ENCODE measurements at places on chromosomes 4 and X. TPM values are rescaled to one million over a fixed set of nuclear protein-coding genes. Genes with fewer than 3 reads are reported as not detected.

Gene VCX2
- not detected for polyA plus RNA-seq

- DNase-seq: no peak
Observed at GRCh38 chrX:117376460-117376859, 740.1 kb downstream of the KLHL13 start.

Gene PDS5A
- polyA plus RNA-seq: 42.8 TPM

- no peak for DNase-seq
Observed at GRCh38 chrX:103658681-103659433, 27.6 kb downstream of the MORF4L2 start.

DNA sequence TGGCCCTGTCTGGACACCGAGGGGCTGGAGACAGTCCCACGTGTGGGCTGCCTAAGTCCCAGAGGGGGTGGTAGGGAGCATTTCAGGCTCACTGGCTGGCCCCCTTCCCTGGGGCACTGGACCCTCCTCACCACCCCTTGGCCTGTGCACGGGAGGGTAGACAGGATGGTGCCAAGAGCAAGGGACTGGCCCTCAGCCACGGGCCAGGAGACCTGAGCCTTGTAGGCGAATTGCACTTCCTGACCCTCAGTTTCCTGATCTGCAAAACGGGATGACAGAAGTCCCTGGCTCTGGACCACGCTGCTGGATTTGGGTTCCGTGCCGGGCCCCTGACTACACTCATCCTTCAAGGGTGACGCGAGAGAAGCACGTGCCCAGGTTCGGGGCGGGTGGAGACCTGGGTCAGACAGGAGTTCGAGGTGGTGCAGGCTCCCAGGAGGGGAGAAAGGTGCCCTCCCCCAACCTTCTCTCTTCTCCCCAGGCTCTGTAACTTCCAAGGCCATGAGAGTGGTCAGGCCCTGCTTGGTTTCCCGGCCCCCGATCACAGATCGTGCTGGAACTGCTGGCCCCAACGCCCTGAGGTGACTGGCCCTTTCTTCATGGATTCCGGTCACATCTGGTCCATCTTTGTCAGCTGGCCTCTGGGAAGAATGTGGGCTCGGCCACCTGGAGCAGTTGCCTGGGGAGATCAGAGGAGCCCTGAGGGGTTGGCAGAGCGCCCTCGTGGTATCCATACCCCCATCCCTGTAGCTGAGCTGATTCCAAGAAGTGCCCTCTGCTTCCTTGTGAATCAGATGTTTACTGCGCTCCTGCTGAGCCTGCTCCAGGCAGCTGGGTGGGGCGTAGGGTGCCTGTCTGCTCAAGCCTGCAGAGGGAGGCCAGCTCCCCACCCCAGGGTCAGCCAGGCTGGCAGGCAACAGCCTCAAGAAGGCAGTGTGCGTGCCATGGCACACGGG, 3.3 kb downstream of the SH3BP2 start:
- DNase-seq: no peak

Gene PRAF2
- 46.1 TPM for polyA plus RNA-seq

DNA sequence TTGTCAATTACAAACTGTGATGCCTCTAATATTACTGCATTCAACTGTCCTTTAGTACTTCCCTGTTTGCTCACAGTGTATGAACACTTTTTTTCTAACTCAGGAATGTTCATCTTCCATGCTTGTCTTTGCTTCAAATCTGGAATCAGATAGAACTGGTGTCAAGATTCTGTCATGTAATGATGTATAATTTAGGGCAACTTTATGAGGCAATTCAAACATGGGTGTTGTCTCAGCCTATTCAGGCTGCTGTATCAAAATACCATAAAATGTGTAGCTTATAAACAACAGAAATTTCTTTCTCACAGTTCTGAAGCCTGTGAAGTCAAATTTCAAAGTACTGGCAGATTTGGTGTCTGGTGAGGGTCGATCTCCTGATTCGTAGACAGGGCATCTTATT, 1012.9 kb downstream of the RAB28 start:
- DNase-seq: no peak

Gene COL4A6
- polyA plus RNA-seq: not detected

Gene PRRG1
- not detected for polyA plus RNA-seq

Gene MAGEA8
- not detected for polyA plus RNA-seq

Gene CENPVL2
- polyA plus RNA-seq: not detected
